Vagina (tissue), 2 donors: ENCODE measurements at places on chromosomes 13 and 19.

GRCh38 chr19:7288131-7288530, 6.1 kb downstream of the INSR start:
- no peak for DNase-seq

DNA sequence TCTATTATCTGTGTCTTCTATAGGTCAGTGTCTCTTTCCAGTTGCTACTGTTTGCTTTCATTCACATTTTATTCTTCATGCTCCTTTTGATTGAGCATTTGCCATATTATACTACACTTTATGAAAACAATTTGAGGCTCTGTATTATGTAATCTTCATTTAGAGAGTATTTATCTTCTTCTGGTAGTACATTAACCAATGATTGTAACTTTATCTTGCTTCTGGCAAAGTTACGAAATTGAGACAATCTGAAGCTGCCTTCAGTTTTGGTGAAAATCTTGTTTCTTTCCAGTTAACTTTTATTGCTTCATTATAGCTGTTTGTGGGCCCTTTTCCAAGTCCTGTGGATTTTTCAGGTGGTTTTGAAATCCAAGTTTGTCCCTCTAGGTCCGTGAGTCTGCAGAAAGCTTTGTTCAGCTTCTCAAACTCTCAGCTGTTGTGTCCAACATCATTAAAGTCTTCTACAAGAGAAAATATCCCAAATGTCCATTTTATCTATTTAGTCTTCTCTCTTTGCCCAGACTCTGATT, 1255.4 kb upstream of the SPRY2 start:
- DNase-seq, result no peak

- DNase-seq, result no peak
These were observed 12.6 kb downstream of the FFAR2 start for GRCh38 chr19:35460608-35461007.

- DNase-seq, result no peak
These were observed 41.8 kb upstream of the PNMA8B start for GRCh38 chr19:46537136-46538097.

- no peak for DNase-seq
These were observed 17.7 kb downstream of the GSX1 start for GRCh38 chr13:27810009-27810408.

DNA sequence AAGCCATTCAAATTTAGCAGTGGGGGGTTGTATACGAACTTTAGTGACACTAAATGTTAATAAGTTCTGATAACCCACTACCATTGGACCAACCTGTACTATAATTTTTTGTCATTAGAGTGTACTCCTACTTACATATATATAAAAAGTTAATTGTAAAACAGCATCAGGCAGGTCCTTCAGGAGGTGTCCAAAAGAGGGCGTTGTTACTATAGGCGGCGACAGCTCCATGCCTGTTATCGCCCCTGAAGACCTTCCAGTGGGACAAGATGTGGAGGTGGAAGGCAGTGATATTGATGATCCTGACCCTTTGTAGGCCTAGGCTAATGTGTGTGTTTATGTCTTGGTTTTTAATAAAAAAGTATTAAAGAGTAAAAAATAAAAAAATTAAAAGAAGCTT, 27.5 kb downstream of the SPRYD7 start:
- DNase-seq, result no peak

GRCh38 chr13:59494560-59494970, 669.2 kb downstream of the DIAPH3 start:
- DNase-seq, result no peak

DNA sequence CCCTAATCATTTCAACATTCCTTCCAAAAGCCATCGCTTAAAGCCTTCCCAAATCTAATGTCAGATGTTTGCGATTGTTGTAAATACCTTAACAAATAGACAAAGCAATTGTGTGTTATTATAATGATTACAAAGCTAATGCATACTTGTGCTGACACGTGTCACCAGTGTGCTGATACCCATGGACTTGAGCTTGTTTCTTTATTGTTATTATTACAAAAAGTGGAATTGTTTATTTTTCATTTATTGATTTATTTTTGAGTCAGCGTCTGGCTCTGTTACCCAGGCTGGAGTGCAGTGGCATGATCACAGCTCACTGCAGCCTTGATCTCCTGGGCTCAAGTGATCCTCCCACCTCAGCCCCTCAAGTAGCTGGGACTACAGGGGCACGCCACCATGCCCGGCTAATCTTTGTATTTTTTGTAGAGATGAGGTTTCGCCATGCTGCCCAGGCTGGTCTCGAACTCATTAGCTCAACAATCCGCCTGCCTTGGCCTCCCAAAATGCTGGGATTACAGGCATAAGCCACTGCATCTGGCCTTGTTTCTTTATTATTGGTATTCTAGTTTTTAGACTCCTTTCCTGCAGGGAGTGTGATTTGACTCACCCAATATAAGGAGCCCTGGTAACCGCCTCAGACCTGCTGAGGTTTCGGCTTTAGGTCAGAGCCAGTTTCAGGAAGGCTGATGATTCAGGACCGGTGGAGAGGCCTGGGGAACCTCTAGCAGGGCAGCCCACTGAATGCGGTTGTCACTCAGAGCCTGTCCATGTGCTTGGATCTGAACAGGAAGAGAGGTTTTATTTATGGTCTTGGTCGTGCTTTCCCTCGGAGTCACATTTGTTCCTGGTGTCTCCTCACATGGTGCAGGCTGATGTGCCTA, 2.1 kb upstream of the FBXO17 start:
- no peak for DNase-seq

DNA sequence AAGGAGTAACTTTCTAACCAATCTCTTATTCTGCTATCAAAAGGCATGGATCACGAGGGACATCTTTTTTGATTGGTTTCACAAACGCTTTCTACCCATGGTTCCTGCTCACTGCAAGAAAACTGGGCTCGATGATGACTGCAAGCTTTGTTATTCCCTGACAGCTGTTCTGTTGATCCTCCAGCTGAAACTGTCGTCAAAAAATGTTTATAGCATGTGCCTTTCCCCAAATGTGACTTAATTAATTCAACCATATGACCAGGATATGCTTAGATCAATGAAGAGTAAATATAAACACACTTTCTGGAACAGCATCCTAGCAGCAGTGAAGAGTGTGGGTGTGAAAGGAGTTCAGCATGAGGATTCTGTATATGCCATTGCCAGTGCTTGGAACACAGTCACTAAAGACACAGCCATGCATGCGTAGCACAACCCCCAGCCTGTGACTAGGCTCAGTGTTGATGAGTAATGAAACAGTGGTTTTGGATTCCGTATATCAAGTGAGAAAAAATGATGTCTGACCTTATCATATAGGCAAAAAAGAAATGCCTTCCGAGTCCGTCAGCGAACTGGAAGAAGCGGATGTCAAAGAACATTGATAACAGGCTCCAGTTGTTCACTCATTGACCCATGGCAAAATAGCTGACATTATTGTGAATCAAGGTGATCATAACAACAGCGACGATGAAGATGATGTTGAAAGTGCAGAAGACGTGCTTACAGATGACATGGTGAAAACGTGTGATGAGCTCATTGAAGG, 347.4 kb downstream of the FGF9 start:
- DNase-seq, result no peak

DNA sequence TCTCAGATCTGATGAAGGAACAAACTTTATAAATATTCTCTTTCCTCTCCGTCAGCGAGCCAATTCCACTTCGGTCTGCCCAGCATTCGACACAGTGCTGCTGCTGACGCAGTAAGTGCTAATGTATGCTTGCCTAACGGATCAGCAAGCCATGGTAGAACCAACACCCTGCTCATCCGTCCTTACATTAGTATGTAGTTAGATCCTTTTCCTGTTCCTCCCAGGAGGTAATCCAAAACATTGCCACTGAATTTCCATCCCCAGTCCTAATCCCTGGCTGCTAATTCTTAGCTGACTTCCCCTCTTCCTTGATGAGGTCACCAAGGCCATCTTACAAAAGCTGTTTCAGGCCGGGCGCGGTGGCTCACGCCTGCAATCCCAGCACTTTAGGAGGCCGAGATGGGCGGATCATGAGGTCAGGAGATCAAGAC, 88.0 kb downstream of the STARD13 start:
- no peak for DNase-seq

GRCh38 chr19:53177986-53178385, 15.2 kb downstream of the ZNF665 start:
- no peak for DNase-seq

DNA sequence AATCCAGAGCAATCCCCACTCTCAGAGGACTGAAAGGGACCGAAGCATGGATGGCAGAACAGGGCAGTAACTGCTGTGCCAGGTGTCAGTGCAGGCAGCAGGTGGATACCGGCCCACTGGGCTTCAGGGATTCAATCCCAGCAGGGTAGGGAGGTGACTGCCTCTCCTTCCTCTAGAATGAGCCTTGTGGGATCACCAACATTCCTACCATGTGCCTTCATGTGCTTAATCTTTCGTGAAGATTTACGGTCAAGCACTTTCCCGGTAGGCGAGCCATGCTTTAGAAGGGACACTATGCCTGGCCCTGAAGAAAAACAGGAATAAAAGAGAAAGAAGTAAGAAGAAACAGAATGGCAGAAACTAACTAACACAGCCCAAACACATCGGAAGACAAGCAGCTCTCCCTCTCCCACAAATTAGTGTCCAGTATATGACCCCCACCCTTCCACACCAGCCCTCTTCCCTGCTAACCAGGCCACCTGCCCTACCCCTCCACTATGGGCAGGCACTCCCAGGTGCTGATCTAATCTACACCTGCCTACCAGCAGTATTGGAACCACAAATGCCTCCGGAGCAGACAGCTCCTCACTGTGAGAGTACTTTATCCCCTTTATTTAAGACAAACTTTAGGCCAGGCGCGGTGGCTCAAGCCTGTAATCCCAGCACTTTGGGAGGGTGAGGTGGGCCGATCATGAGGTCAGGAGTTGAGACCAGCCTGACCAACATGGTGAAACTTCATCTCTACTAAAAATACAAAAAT, 162.5 kb downstream of the NUFIP1 start:
- no peak for DNase-seq

DNA sequence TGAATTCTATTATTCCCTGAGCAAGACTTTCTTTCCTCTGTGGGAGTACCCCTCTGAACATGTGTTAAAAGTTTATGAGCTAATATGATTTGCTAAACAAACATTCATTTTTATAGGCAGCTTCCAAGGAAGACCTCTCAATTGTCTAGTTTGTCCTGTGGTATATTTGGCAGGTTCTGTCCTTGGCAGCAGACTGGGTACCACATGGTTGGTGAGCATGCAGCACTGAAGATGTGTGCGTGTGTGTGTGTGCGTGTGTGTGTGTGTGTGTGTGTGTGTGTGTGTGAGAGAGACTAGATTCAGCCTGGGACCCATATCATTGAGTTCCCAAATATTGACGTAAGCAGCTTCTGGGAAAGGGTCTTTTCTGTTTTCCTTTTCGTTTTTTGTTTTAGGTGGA, 24.0 kb downstream of the FGF9 start:
- DNase-seq, result no peak

DNA sequence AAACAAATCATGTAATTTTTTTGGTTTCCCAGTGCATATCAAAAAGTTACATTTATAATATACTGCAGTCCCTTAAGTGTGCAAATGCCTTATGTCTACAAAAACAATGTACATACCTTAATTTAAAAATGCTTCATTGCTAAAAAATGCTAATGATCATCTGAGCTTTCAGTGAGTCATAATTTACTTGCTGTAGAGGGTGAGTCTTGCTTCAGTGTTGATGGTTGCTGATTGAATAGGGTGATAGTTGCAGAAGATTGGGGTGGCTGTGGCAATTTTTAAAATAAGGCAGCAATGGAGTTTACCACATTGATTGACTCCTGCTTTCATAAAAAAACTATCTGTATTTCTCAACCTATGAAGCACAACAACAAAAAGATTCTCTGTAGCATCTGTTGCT, 613.9 kb downstream of the TBC1D4 start:
- DNase-seq, result no peak

- DNase-seq, result no peak
These were observed 61.7 kb downstream of the PDS5B start for GRCh38 chr13:32647926-32648325.

DNA sequence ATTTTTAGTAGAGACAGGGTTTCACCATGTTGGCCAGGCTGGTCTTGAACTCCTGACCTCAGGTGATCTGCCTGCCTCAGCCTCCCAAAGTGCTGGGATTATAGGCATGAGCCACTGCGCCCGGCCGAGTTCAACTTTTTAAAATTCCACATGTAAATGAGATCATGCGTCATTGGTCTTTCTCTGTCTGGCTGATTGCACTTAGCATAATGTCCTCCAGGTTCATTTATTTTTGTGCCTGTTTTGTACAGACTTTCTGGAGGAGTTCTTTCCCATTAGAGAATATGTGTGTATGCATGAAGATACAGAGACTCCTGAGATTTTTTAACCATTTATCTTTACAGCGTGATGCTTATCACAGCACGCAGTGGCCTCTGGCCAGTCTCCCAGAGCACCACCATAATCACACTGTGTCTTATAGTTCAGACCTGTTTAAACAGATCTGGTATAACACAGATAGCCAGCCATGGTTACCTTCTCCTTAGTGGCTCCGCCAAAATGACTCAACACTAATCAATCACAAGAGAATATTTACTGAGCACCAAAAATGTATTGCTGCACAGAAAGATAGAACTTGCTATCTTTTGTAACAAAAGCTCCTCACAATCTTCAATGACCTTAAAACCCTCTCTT, 11.4 kb upstream of the STARD13 start:
- no peak for DNase-seq

GRCh38 chr13:46894568-46894967, 2.3 kb downstream of the HTR2A start:
- DNase-seq, result no peak

DNA sequence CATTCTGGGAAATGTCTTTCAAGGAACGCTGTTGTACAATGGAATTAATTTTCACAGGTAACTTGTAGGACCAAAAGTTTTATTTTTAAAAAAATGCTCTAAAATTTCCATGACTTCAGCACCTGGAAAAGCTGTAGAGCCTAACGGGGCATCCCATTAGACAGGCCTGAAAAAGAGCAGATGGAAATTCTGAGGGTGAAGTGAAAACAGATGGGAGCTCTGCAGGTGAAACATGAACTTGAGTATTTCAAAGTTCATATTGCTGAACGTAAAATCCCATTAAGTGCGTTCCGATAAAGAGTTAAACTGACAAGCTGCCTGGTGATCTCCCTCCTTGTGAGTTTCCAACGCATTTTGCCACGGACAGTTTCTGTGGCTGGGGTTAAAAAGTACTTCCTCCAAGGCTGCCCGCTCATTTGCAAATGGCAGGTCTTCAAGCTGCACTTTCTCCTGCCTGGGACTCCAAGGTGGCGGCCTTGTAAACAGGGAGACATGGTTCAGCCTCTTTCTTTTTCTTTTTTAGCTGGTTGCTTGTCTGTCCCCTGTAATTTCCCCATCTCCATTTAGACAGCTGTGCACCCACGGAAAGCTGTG, 450.4 kb downstream of the FGF9 start:
- DNase-seq, result no peak

- DNase-seq, result no peak
These were observed 403 bp upstream of the ADAMTS10 start for GRCh38 chr19:8610936-8611300.

- no peak for DNase-seq
These were observed 166.9 kb upstream of the KL start for GRCh38 chr13:32849369-32849768.

GRCh38 chr19:47107202-47107952, 6.2 kb downstream of the ZC3H4 start:
- no peak for DNase-seq

DNA sequence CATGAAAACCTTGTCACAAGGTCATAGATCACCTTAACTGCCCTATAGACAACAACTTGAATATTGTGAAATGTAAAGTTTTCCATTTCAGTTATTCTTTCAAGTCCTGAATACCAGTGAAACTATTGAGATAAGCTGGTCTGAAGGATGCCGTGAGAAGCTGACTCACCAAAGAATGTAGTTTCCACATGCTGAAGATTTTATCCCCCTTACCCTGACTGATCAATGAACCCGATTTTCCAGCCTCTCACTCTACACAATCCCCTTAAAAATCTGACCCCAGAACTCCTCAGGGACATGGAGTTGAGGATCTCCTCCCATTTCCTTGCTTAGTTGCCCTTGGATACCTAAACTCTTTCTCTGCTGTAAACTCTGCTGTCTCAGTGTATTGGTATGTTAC, 67.5 kb downstream of the POSTN start:
- DNase-seq, result no peak
